ENCODE measurements at places on chromosomes 4 and X.

- DNase-seq = no peak
These were observed 1.2 kb upstream of the ACE2 start for GRCh38 chrX:15601932-15602331.

DNA sequence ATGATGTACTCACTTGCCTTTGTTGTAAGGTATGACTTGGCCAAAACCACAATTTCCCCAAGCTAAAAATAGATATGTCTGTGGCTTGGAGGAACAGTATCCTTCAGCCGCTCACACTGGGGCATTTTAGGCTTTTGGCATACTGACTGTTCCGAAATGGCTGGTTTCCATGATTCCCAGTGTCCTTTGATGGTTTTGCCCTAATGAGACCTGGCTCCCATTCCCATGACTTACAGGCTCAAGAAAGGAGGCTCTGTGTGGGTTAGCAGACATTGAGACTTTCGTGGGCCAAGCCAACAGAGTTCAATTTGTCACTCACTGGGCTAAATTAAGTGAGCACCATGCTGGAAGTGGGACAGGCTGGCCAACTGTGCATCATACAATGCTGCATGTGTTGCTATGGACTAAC is 150.6 kb downstream of the CEP135 start:
- peak; percentile 79 for DNase-seq

GRCh38 chr4:182206916-182207315 is 36.3 kb upstream of the TENM3 start:
- no peak for DNase-seq

- peak; percentile 57 for DNase-seq
These were observed 89.0 kb upstream of the LIMCH1 start for GRCh38 chr4:41448934-41449333.

DNA sequence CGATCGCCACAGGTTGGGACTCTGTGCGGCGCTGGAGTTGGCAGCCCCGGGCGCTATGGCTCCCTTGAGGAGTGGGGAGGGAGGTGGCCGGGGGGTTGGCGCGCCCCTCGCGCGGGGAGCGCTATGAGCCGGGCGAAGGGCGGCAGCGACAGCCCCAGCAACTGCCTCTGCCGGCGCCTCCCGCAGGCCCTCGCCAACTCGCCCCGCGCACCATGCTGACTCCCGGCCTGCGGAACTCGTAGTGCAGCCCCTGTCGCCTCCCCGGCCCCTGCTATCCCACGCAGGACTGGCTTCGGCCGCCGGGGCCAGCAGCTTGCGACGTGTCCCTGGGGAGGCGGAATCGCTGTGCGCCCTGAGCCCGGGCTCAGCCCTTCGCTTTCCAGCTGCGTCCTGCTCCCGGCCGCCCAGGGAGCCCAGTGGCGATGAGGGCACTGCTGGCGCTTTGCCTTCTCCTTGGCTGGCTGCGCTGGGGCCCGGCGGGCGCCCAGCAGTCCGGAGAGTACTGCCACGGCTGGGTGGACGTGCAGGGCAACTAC is 415 bp downstream of the SHISA3 start:
- DNase-seq = peak; percentile 43

DNA sequence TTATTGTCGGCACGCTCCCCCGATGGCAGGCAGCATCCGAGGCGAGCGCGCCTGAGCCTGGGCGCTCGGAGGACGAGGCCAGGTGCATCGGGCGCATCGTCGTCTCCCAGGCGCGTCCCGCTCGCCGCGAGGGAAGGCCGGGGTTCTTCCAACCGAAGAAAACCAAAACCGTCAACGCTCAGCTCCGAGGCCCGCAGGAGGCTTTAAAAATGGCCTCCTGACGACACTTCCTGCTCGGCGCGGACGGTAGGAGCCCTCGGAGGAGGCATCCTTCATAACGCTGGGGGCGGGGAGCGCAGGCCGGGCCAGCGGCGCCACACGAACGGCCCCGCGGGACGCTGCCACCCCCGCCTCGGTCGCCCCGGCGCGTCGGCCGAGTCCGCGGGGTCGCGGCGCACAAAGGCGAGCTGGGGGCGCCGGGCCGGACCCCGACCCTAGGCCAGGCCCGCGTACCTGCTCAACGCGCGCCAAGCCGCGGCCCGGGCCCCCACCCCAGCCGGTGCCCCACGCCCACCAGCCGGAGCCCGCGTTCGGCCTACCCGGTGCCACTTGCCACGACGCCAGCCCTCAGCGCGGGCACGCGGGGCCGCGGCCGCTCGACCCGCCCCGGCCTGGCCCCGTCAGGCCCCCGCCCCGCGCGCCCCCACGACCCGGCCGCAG is 501 bp downstream of the ZNF518B start:
- peak; percentile 56 for DNase-seq

DNA sequence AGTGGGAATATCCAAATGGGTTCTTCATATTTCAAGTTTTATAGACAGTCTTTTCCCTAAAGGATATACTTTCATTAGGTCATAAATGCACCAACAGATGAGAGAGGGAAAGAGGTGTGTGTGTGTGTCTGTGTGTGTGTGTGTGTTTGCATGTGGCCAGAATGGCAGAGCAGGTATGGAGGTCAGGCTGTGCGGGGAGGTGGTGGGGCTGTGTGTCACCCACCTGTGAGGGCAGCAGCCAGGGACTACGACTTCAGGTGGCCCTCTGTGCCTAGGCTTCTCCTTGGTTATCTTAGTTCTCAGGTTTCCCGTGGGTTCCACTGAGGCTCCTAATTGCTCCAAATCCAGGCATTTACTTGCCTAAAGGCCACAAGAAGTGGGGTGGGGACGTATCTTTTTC is 14.6 kb downstream of the HAND2 start:
- no peak for DNase-seq

DNA sequence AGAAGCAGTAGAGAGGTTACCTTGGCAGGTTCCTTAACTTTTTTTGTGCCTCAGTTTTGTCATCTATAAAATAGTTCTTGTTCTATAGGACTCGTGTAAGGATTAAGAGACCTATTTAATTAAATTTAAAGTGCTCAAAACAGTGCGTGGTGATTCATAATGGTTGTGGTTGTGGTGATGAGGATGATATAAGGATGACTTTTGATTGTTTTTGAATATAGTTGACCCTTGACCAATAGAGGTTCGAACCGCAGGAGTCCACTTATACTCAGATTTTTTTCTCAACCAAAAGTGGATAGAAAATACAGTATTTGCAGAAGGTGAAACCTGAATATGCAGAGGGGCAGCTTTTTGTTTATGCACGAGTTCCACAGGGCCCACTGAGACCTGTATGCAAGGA is 14.6 kb downstream of the SMAD1 start:
- DNase-seq = no peak

- no peak for DNase-seq
These were observed 29.1 kb downstream of the PFKFB1 start for GRCh38 chrX:54964766-54965497.

DNA sequence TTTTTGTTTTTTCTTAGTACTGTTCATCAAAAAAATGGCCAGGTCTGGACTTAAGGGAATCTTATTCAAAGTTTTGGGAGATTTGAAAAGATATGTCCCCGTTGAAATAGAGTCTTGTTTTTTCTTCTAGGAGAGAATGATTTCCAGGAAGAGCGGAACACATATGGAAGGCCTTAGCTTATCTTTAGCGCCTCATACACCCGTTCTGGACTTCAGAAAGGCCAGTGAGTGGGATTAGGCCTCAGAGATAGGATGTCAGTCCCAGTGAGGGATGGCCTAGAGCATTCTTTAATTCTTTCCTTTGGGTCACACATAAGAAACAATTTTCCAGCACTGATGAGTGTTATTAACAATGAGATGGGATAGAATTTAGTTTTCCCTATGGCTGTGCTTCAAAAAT is 54.5 kb upstream of the HAND2 start:
- DNase-seq = no peak

GRCh38 chr4:173333658-173334084 is 487 bp downstream of the HMGB2 start:
- peak; percentile 52 for DNase-seq

GRCh38 chrX:25721564-25721963 is 416.6 kb upstream of the MAGEB18 start:
- DNase-seq = no peak

GRCh38 chr4:93776386-93777080 is 52.0 kb upstream of the ATOH1 start:
- peak; percentile 69 for DNase-seq

DNA sequence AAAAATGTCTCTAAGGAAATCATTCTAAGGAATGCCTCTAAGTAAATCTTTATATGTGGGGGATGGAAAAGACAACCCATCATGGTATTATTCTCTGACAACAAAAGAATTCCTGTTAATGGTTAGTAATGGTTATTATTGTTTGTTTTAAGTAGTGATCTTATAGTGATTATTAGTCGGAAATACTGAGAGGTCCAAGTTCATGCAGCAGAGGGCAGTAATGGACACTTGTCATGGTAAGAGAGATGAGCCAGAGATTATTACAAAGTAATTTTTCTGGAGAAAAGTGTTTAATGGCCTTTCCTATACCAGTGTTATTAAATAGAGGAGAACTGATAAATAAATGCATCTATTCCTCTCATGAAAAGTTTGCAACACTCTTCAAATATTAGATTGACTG is 8.1 kb upstream of the DKK2 start:
- no peak for DNase-seq

DNA sequence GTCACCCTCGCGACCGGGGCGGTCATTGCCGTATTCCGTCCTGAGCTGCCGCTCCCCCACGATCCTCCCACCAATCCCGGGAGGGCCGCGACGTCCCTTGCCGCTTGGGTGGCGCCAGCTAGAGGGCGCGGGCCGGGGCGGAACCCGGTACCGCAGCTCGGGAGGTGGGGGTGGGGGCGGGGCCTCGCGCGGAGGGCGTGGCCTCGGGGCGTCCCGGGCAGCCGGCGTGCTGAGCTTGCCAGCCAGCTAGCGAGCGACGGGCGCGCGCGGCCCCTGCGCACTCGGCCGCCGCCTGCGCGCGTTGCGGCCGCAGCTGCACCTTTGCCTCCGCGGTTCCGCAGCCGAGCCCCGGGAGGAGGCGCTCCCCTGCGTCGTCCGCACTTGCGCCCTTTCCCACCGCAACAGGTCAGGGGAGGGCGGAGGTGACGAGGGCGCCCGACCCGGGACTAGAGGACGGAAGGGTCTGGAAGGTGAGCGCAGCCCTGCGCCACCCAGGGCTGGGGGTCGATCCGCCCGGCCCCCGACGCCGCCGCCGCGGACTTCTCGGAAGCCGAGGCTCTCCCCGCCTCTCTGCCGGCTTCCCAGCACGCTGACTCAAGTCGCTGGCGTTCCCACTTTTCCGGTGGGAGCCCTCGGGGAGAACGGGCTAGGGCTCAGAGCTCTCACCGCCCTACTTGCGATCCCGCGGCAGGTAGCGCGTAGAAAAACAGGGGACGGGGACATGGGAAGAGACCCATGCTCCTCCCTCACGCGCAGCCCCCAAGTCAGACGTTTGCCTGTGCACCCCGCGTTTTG is at the start of gene AFF1:
Gene AFF1 (plus strand): TSS at position 241 of the 795 bp plus-strand sequence. CDS start 13,523 bp downstream, outside the sequence.
- DNase-seq = peak; percentile 96

- DNase-seq = no peak
These were observed 21.1 kb upstream of the MAP7D3 start for GRCh38 chrX:136272325-136272724.

DNA sequence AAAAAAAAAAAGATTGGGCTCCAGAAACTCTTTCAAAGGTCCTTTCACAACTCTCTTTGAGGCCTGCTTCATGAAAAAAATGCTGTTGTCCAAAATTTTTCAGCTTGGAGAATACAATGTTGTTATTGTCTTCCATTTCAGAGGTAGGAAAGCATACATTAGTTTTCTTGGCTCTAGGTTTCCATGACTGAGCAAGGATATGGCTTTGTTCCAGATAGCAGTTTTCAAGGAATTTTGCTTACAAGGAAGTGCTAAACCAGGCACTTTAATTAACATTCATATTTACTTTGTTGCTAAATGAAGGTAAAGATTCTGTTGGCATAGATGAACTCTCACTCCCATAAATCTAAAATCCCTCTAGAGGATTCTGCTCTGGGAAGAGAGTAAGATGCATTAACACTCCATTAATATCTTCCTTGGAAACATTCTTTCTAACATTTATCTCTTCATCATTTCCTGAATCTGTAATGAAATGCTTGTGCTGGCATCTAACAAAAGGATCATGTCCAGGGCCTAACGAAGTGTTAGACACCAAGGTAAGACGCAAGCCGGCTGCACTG is 118.4 kb downstream of the COL25A1 start:
- DNase-seq = no peak

GRCh38 chr4:141912831-141913230 is 276.4 kb downstream of the IL15 start:
- no peak for DNase-seq

- DNase-seq = no peak
These were observed 80.0 kb upstream of the NALF2 start for GRCh38 chrX:69424161-69424560.

DNA sequence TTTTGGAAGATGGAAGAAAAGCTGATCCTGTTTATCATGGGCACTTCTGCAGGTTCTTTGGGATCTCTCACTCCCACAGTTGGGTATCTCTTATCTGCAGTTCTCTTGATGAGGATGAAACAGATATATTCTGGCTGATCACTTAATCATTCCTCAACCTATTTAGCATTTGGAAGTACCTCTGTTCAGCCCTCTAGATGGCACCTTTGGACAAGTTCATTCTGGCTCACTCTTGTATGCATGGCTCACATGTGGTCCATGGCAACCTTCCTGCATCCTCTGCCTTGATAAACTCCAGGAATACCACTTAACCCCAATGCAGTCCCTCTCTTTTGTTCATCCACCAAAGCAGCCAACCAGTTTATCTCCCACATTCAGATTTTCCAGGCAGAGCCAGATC is 74.2 kb downstream of the SMARCA5 start:
- no peak for DNase-seq

GRCh38 chrX:104117759-104118158 is 5.4 kb downstream of the ZCCHC18 start:
- DNase-seq = no peak

- DNase-seq = no peak
These were observed 19.8 kb downstream of the DGKQ start for GRCh38 chr4:953574-953915.

DNA sequence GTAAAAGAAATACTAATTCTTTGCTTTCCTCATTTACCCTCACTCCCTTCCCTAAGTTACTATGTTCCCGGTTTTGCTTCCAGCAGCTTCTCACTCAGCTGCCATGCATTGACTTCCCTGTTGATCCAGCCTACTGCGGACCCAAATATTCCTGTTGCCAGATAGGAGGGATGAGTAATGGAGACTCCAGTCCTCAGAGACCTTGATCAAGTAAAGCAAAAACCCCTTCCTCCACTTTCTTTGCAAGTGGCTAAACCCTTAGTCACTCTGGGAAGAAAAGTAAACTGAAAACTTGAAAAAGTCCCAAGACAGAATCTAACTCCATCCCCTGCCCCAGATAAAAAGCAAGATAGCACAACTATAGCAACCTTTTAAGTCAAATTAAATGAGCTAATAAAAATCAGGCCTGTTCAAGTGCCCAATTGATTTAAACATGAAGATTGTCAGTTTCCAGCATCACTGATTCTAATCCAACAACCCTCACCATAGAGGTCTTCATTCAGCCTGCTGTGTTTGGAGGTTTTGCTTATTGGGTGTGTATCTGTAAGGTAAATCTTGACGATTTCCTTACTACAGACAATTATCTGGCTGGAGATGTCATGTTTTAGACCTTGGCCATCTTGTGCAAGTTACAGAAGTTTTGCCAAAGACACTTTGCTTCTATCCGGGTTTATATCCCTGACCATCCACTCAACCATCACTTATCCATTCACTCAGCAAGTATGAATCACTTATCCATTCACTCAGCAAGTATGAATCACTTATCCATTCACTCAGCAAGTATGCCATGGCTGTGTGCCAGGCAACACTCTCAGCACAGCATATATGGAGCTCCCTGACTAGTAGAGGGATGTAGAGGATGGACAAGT is 17.6 kb downstream of the FGFBP1 start:
- DNase-seq = peak; percentile 62
